ENCODE measurements at places on chromosomes 3 and 15.
A peak's percentile ranks its signal among the peaks of the same experiment; 100 is the strongest.

- DNase-seq: peak; percentile 40
Observed at GRCh38 chr3:89375451-89375850, 268.0 kb downstream of the EPHA3 start.

GRCh38 chr3:2851361-2851760 is 258.8 kb downstream of the IL5RA start:
- no peak for DNase-seq

GRCh38 chr3:4739289-4740236 is 239.7 kb upstream of the BHLHE40 start:
- no peak for DNase-seq

- DNase-seq: no peak
Observed at GRCh38 chr3:24845524-24846155, 351.0 kb upstream of the THRB start.

DNA sequence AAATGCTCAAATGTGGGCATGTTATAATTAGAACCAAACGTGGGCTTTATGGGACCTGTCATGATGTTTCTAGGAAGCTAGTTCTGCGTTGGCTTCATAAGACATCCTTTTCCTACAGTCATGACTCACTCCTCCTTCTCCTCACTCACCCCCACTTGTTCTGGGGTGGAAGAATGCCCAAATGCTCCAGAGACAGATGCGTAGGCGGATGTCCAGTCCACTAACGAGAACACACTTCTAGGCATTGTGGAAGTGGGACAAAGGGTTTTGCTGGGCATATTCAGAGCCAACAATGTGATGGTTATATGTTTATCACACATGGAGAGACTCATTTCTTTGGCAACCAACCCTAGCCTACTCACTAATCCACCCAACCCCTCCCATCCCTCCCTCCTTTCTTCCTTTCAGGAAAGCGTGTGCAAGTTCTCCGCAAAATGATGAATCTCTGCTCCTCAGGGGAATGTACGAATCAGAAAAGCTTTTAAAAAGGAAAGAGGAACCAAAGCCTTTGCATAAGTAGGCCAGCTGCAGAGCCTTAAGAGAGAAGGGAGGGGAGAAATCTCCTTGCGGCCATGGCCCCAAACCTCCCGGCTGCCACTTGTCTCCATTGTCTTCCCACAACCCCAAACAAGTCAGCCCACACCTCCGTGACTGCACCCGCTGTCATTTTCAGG is 123.0 kb upstream of the SPRED1 start:
- DNase-seq: peak; percentile 100

- no peak for DNase-seq
Observed at GRCh38 chr3:58540176-58540858, 3.3 kb upstream of the ACOX2 start.

DNA sequence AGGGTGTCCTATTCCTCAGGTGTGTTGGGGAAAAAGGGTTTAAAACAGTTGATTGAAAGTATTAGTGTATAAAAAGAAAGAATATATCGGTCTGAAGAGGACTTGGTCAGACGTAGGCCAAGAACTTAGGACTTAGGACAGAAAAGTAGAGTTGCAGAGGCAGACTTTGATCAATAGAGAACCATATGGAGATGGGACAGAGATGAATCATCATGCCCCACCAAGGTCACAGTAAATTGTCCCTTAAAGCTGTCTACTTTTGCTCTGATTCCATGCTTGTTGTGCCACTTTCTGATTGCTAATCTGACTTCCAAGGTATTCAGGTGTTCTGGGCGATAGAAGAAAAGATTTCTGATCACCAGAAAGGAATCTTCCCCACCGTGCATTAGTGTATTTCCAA is 52.9 kb upstream of the ZDHHC23 start:
- DNase-seq: no peak

DNA sequence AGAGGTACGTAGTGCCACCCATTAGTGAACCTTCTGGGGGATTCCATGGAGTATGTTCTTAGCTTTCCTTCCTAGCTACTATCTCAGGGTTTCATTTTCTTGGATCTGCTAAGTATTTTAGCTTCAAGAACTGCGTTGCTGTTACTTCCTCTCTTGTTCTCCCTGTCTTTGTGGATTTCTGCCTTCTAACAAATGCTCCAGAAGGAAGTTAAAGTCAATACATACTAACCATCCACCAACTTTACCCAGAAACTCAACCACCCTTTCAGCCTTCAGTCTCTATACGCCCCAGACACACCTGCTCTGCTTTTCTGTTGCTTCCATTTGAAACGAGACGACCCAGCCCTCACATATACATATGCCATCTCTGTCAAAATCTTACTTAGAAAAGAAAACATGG is 2.4 kb upstream of the KLF13 start:
- no peak for DNase-seq

DNA sequence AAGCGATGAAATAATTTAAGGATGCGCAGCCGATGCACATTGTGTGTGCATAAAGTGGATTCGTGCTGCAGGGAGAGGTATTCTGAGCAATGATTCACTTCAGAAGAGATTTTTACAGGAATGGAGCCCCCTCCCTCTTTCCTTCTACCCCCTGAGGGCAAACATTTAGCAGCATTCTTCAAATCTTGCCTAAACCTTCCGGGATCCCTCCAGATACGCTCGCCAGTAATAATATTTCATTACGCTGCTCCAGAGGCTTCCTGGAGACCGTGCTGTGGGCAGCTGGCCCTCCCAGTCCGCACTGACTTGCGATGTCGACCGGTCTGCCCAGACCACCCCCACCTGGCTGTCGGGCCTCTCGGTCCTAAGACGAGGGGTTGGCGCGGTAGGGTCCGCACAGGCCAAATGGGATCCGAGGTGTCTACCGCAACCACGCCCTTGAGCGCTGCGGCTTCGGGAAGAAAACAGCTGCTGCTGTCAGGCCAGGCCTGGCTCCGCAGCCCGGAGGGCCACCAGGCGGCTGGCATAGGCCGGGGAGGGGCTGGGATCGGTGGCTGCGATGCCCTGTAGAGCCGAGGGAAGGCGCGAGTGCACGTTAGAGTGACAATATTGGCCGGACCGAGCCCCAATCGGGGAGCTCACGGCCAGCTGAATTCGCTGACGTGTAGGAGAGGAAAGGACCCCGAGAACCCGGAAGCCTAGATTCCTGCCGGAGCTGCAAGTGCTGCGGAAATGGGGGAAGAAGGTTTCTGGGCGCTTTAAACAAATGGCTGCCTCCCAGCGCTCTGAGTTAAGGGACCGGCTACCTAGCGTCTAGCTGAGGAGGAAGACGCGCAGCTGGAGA is 14.3 kb downstream of the ZIC4 start:
- DNase-seq: peak; percentile 87

GRCh38 chr3:17514597-17514996 is 227.8 kb downstream of the TBC1D5 start:
- DNase-seq: no peak
